NCI-H510A treated with DMSO at 0.1 percent for 48 hours (cell line): ENCODE measurements at places on chromosomes 16 and 17.
A peak's percentile ranks its signal among the peaks of the same experiment; 100 is the strongest.

- no peak for DNase-seq
Measured at GRCh38 chr16:69827524-69827923, 65.4 kb downstream of the WWP2 start.

GRCh38 chr16:79997257-79997656 is 396.7 kb upstream of the MAF start:
- DNase-seq: no peak

- DNase-seq: no peak
Measured at GRCh38 chr17:43105146-43105545, 20.0 kb downstream of the BRCA1 start.

DNA sequence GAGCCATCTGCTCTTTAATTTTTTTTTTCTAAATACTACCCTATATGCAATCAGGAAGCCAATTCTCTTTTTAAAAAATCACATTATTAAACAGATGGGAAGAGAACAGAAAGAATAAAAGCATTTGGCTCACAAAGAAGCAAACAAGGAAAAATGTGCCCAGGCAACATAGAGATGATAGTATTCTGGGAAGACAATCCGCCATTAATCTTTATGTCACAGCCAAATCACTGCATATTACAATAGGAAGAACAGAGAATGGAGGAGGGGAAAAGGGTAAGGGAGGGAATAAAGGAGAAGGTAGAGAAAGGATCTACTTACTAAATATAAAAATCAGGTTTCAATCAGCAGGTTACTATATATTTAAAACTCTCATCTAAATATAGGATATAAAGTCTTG is 34.3 kb downstream of the STAT5B start:
- DNase-seq: no peak

- no peak for DNase-seq
Measured at GRCh38 chr16:4968879-4969483, 10.9 kb downstream of the SEC14L5 start.

DNA sequence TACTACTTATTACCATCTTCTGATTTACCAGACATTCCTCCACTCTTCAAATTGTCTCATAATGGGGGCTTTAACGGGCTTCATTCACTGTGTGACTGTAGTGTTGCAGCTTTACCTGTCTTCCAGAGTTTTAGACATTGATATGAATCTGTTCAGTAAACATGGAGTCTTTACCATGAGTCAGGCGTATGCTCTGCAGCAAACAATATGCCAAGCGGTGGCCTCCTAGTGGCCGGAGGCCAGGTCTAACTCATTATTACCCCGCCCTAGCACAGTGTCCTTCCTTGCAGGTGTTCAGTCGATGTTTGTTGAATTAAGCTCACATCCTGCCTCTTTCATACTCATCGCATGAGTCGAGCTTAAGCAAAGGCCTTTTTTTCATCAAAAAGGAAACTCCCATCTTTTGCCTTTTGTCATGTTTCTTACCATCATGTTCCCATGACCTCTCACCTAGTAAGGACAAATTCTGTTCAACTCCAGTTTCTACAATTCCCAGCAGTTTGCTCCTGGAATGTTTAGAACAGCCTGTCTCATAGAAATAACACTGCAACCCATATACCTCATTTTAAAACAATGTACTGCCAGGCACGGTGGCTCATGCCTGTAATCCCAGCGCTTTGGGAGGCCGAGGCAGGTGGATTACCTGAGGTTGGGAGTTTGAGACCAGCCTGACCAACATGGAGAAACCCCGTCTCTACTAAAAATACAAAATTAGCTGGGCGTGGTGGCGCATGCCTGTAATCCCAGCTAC is 39.4 kb downstream of the TUBD1 start:
- DNase-seq: peak; percentile 72

DNA sequence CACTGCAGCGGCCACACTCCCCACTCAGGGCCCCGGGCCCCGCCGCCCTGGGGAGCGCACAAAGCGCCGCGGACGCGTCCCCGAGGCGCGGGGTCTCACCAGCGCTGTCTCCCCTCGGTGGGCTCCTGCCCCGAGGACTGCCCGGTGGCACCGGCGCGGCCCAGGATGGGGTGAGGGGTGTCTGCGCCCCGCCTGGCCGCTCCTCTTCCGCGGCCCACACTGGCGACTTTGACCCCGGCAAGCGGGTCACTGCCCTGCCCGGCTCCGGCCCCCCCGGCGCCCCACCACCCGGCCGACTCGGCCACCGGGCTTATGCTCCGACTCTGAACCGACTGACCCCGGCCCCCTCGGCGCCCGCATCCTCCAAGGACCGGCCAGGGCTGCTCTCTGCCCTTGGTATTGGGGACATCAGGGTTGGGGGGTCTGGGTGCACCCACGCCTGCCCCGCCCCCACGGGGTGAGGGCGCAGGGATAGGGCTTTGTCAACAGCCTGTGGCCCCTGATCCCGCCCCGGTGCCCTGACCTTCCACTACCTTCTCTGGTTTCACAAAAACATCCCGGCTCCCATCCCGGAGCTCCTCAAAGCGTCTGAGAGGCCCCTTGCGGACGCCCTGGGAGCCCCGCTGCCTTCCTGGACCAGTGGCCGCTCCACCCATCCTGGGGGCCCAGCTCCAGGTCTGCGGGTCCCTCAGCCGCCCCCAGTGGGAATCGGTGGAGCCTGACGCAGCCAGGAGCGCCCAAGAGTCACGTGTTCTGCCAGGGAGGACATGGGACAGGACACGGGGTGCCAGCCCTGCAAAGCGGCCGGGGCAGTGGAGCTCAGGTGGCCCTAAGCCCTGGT is 829 bp downstream of the GCGR start:
- no peak for DNase-seq

DNA sequence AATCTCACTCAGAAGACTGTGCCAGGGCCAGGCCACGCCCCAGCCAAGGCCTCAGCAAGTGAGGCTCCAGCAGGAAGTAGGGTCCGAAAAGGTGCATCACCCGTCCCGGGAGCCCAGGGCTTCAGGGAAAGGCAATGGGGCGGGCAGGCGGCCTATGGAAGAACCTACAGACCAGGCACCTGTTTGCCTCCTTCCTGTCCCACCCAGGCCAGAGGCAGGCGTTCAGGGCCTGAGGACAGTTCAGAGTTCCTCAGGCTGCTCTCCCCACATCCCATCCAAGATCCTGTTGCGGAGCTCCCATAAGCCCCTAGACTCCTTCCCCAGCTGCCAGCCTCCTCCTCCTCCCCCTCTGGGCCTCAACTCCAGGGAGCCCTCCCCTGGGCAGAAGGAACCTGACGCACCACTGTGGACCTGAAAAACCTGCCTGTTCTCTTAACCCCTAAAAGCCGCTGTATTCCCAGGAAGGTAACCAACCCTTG is 2.3 kb downstream of the CLUH start:
- no peak for DNase-seq

DNA sequence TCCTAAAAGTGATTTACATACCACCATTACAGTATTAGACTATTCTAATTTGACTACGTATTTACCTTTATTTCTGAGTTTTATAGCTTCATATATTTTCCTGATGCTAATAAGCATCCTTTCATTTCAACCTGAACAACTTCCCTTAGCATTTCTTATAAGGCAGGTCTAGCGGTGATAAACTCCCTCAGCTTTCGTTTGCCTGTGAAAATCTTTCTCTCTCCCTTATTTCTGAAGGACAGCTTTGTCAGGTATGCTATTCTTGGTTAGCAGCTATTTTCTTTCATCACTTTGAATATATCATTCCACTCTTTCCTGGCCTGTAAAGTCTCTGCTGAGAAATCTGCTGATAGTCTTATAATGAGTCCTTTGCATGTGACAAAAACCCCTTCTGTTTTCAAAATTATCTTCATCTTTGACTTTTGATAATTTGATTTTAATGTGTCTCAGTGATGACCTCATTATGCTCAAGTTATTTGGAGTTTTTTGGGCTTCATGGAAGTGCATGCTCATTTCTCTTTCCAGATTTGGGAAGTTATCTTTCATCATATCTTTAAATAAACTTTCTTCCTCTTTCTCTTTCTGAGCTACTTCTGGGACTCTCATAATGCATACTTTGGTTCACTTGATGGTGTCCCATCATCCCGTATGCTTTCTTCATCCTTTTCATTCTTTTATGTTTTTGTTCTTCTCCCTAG is 285.4 kb upstream of the PMFBP1 start:
- no peak for DNase-seq

DNA sequence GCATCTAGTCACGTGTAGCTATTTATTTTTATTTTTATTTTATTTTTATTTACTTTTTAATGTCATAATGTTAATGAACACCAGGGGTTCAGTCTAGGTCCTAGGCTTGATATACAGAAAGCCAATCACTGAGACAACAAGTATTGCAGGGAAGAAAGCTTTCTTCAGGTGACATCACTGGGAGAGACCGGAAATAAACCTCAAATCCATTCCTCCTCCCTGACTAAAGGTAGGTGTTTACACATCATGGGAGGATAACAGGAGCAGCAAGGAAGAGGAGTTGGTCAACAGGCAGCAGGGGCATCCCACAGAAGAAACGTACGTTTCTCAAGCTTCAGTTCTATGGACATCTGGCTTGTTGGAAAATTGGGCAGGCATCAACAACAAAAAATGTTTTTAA is 9.5 kb upstream of the HEATR3 start:
- DNase-seq: no peak

GRCh38 chr17:75105126-75106080 is 4.4 kb upstream of the ARMC7 start:
- DNase-seq: peak; percentile 81

DNA sequence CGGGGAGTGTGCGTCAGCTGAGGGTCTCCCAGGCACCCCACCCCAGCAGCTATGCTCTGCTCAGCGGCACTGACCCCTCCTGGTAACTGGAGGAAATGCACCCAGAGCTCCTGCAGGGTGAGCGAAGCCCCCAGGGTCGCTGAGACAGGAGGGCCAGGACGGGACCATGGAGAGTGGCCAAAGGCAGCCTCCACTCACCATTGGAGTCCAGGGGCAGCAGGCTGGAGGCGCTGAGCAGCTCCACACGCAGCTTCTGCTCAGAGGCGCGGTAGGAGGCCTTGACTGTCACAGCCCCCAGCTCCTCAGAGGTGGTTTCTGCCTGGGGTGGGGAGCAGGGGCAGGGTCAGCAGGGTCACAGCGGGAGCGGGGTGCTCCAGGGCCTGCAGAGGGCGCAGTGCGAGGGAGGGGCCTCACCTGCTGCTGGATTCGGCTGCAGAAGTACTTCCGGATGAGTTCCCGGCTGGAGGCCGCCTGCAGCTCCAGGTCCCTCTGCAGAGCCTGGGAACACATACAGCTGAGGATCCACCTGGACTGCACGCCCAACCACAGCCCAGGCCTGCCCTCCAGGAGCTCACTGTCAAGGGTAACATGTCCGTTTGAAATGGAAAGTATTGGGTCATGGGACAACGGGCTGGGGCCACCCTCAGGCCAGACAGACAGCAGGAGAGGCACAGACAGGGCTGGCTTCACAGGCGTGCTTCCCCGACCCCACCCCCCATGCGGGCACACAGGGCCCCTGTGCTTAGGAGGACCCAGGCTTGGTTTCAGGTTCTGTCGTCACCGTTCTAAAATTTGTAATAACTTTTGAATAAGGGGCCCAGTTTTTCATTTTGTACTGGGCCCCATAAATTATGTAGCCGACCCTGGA is 13.8 kb downstream of the UNC13D start:
- no peak for DNase-seq

DNA sequence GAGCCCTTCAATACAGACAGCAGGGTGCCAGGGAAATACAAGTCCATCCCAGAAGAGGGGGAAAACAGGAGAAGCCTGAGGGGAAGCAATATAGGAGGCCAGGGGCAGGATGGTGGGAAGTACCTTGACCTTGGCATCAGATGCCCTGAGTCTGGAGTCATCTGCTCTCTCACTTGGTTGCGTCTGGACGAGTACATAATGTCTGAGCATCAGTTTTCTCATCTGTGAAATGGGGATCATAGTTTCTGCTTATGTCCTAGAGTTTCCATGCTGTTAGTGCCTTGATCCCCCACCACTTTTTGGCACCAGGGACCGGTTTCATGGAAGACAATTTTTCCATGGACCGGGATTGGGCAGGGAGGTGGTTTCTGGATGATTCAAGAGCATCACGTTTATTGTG is 2.3 kb downstream of the STAT5A start:
- DNase-seq: no peak

GRCh38 chr17:6716736-6717135 is 3.6 kb upstream of the SLC13A5 start:
- no peak for DNase-seq

DNA sequence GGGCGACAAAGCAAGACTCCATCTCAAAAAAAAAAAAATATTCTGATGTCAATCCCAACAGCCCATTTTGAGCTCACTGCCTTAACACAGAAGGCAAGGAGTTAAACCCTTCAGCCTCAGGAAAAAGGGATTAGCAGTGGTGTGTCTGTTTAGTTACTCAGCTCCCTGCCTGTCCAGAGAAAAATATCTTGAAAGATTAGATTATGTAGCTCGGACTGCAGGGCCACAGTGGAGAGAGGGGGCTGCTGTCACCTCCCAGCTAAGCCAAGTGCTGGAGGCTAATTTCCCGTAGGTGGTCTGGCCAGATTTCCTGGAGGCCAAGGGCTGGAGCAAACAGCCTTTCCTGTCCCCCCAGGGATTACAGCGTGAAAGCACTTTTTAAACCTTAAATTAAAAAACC is 50.3 kb downstream of the C16orf95 start:
- DNase-seq: no peak

DNA sequence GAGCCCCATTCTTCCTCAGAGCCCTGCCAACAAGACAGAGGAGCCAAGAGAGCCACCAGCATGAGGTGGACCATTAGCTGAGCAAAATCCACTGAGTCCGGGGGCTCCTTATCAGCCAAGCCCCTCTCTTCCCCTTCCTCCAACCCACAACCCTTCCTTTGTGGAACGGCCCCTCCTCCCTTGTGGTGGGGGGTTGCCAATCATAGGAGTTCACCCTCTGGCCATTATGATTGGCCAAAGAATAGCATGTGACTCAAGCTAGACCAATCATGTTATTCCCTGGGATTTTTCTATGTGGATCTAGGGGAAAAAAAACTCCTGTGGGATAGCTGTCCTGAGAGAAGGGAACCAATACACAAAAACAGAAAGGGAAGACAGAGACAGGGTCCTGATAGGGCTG is 120.5 kb downstream of the C16orf95 start:
- DNase-seq: no peak

DNA sequence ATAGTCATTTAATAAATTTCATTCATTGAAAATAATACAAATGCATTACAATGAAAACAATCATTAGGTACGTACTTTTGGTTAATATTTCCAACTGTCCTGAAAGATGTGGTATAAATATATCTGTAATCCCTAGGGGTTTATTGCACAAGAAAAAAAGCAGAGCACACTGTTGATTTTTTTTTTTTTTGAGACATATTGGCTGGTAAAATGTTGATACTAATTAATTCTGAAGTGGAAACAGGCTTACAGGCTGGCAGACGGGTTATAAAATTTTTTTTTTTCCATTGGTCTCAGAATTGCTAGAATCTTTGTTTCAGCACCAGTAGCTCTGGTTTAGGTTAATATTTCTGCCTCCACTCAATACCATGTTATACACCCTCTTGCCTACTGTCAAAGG is 193.6 kb downstream of the MAP2K6 start:
- no peak for DNase-seq
